IMR-90 (cell line): ENCODE measurements at places on chromosomes 11 and 22. TPM values are rescaled to one million over a fixed set of nuclear protein-coding genes. Genes with fewer than 3 reads are reported as not detected.
A peak's percentile ranks its signal among the peaks of the same experiment; 100 is the strongest.

- DNase-seq = no peak
These were observed 7.3 kb upstream of the MYEOV start for GRCh38 chr11:69286374-69287371.

DNA sequence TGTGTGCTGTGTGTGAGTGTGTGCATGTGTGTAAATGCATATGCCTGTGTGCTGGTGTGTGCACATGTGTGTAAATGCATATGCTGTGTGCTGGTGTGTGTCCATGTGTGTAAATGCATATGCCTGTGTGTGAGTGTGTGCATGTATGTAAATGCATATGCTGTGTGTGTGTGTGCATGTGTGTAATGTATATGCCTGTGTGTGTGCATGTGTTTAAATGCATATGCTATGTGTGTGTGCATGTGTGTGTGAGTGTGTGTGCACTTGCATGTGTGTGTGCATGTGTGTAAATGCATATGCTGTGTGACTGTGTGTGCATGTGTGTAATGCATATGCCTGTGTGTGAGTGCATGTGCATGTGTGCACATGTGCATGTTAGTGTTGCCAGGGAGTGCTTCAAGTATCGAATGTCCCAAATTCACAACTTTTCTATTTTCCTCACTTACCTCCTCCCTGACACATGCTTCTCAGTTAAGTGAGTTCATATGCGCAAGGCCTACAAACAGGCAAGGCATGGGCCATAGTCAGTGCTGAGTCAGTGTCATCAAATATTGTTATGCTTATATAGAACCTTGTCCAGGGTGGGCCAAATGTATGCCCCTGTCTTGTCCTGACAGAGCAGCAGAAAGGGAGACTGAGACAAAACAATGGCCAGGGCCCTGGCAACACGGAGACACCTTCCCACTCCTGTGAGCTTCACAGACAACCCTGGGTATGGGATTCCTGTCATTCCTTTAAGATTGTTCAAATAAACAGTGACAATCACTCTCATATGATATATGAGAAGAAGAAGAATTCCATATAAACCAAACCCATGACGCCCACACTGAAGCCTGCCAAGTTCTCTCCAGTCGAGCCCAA is 38.6 kb downstream of the GGTLC2 start:
- peak; percentile 65 for DNase-seq

DNA sequence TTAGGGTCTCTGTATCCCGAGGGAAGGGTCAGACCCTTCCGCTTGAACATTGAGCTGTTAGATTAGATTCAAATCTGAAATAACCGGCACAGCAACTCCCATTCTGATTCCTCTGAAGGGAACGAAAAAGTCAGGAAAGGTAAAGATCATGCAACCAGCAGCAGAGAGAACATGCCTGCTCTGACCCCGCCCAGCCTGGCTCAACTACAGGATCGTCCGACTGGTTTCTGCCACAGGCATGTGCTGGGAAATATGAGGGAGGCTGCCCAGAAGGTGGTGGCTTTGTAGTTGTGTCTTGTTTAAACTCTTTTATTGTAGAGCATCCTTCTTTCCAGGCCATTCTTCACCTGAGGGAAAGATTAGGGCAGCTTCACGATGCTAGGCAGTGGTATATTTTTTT is 5.0 kb upstream of the MTNR1B start:
- no peak for DNase-seq

GRCh38 chr11:74714904-74715303 is 16.3 kb downstream of the CHRDL2 start:
- DNase-seq = no peak

- no peak for DNase-seq
These were observed 19.6 kb upstream of the PRODH start for GRCh38 chr22:18955696-18956095.

DNA sequence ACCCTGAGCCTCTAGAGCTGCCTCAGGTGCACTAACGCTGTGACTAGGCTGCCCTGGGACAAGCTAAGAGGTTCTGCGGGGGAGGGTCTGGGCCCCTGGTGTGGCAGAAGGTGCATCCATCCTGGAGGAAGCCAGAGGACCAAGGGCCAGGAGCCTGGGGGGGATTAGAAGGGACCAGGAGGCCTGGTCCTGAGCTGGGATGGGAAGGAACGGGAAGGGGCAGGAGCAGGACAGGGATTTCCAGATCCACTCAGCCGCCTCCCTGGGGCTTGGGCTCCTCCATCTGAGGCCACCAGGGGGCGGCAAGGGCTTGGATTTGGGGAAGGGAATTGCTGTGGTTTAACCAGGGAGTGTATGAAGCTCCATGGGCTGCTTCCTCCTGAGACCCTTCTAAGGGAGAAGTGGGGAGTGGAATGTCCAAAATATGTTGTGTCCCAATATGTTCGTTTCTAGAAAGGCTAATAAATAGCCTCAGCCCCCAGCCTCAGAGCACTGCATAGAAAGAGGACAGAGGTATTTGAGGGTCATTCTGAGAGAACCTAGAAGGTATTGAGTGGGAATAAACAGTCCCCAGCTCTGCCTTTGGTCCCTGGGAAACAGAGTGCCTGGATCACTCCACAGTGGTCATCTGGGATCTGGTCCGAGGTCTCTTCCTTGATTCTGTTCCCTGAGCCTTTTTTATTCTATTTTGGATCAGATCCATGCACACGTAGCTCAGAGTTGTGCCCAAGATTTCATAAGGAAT is 17.4 kb upstream of the PRAME start:
- DNase-seq = peak; percentile 24

DNA sequence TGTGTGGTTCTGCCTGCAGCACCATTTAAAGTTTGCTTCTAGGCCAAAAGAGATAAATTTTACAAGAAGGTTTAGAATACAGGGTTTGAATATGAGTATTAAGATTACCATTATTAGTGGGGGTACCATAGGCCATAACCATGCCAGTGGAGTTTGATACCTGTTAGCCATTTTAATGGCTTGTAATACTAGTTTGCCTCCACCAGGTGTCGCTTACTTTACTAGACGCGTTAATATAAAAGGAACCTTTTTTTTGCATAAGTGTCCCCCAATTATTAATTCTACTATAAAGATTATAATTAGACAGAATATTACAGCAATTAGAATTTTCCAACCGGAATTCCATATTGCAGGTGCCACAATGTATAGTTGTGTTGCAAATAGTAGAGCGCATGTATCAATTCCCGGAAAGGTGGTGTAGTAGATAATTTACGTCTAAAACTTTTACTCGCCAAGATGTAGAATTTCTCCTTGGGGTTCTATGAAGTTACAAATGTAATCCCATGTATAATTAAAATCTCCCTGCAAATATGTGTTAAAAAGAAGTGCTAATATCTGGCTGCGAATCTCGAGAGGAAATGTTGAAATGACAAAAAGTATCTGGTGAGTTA is 16.1 kb downstream of the MS4A6E start:
- no peak for DNase-seq

DNA sequence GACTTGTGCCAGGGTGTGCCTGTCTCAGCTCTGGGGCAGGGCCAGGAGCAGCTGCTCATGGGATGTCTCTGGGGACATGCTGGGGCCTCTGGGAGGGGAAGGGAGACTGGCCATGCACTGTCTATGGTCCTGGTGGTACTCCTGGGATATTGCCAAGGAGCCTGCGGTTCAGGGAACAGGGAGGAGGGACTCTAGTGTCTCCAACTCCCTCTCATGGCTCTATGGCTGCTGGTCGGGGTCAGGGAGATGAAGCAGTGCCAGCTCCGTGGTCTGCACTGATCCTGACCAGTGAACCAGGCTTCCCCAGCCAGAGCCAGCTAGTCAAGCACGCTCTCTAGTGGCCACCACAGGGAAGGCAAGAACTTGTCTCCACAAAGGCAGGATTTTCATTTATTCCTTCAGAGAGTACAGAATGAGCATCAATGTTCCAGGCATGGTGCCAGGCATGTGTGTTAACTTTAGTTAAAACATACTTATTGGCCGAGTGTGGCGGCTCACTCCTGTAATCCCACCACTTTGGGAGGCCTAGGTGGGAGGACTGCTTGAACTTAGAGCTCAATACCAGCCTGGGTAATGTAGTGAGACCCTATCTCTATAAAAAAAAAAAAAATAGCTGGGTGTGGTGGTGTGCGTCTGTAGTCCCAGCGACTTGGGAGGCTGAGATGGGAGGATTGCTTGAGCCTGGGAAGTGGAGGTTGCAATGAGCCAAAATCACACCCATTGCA is 2.5 kb upstream of the BEST1 start:
- peak; percentile 88 for DNase-seq

DNA sequence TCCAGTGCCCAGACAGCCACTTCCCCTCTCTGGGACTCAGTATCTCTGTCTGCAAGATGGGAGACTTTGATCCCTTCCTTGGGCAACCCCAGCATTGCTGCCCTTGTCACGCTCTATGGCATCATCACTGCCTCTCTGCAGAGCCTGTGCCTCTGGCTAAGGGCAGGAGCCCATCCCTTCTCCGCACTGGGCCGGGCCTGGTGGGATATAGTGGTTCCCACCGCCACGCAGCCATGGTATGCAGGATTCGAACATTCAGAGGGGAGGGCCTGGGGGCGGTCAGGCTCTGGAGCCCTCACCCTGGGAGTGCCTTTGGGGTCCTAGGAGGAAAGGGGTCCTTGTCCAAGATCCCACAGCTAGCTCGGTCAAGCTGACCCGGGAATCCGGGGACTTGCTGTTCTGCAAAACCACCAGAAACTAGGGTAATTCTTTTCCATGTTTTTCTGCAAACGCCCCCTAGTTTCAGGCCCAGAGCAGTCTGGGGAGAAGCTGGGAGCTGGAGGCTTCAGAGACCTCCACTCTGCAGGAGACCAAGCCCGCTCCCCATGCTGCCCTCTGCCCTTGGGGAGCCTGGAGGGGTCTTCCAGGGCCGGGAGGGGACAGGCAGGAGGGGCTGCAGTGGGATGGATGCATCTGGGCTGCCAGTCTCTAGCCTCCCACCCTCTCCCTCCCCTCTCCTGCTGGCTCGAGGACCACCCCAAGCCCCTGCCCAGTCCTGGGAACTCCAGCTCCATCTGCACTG is 24.4 kb upstream of the CBX7 start:
- DNase-seq = no peak

DNA sequence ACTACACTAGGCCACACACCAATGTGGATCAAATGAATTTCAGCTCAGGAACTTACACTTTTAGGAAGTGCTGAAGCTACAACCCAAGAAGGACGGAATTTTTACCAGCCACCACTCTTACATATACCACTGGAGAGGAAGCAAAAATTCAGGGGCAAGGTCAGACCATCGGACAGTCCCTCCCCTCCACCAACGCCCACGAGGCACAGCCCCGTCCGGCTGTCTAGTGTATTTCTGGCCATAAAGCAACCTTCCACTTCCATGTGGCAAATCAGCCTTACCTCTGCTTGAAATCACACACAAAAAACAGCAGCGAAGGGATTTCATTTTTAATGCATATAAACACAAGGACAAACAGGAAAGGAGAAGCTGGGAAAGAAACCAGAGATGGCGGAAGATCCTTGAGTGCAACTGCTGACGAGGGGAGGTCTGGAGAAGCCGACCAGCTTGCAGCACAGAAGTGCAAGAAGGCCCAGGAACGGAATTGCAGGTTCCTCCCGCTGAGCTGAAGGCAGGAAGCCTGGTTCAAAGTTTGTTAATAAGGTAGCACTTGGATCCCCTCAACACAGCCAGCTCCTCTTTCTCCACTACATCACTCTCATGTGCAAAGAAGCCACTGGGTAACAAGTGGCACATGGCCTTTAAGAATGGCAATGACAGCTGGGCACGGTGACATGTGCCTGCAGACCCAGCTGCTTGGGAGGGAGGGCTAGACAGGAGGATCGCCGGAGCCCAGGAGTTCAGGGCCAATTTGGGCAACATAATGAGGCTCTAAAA is 71.5 kb downstream of the SHANK2 start:
- no peak for DNase-seq

DNA sequence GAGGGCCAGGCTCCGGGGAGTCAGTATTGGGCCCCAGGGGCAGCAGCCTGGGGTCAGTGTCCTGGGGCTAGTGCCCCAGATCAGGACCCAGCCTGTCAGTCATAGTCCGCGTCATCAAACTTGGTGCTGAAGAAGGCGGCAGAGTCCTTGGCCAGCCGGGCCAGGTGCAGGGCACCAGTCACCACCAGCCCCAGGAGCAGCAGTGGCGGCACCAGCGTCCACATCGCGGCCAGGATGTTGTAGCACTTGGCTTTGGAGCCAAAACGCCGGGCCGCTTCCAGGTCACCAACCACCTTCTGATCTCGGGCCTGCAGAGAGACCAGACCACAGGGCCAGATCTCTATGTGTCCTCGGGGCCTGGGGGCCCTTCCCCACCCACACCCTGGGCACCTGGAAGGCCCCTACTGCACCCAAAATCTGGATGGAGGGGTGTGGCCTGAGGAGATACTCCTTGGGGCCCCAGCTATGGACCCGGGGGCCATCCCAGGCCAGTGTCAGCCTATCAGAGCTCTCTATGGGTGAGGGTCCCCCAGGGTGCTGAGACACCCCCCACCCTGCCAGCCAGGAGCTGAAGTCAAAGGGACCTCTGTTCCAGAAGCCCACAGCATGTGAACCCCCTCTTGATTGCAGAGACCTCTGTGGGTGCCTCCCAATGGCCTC is 790 bp downstream of the IFITM5 start:
- DNase-seq = no peak

GRCh38 chr11:34447044-34447443 is 8.3 kb downstream of the CAT start:
- DNase-seq = no peak

GRCh38 chr11:14273895-14274294 is 85.1 kb downstream of the RRAS2 start:
- DNase-seq = peak; percentile 61

DNA sequence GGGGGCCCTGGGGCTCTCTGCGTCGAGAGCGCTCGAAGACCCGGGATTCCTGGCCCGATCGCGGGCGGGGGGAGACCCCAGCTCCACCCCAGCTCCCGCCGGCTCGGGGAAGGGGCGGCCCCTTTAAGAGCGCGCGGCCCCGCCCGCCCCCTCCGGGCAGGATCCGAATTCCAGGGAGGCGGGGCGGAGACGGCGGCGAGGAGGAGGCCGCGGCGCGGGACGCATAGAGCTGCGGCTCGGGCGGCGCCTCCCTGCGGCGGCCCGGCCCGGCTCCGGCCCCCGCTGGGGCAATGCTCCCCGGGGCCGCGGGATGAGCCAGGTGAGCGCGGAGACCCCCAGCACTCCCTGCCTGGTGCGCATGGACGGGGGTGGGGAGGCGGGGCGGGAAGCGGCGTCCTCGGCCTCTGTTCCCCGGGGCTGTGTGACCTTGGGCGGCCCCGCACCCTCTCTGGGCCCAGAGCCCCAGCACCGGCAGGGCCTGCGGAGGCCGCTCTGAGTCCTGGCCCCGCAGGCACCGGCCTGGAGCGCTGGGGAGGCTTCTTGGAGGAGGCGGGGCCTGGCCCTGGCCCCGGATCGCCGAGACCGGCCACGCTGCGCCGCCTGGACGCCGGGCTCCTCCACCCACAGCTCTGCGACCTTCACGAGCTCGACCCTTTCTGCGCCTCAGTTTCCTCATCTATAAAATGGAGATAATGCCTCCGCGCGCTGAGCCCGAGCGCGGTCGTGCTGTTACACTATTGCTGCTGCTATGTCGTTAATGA is 565 bp downstream of the GAS2L1 start:
- DNase-seq = peak; percentile 61

- no peak for DNase-seq
These were observed 433.3 kb downstream of the BUD13 start for GRCh38 chr11:116339306-116340098.

- no peak for DNase-seq
These were observed 309.8 kb downstream of the SHANK2 start for GRCh38 chr11:70942593-70942992.

GRCh38 chr11:83666149-83666548 is 380.0 kb upstream of the CCDC90B start:
- no peak for DNase-seq

TTLL8 gene
- total RNA-seq = not detected in 2 replicates

SGSM1 gene
- total RNA-seq = not detected in 2 replicates

RDX gene
- total RNA-seq = 61.1 and 135 TPM in 2 replicates

CHRM1 gene
- total RNA-seq = not detected in 2 replicates

PLET1 gene
- not detected in 2 replicates for total RNA-seq

SLC1A2 gene
- total RNA-seq = 0.54 and 0.56 TPM in 2 replicates

ZBTB16 gene
- total RNA-seq = not detected in 2 replicates

ZP1 gene
- 0.18 and 0.28 TPM in 2 replicates for total RNA-seq

CARD18 gene
- total RNA-seq = not detected in 2 replicates
